Calu3 (cell line): ENCODE measurements at places on chromosomes 4 and X. TPM values are rescaled to one million over a fixed set of nuclear protein-coding genes. Genes with fewer than 3 reads are reported as not detected.

The PNCK gene
- 1.1 TPM in 1 of 2 replicates, not detected in the other for total RNA-seq

The LIMCH1 gene
- total RNA-seq: 53.9 and 78.7 TPM in 2 replicates

The TCEAL1 gene
- 16.4 and 17.1 TPM in 2 replicates for total RNA-seq

The MAGEE1 gene
- total RNA-seq: 0.61 and 0.80 TPM in 2 replicates

The SPATA18 gene
- total RNA-seq: not detected in 2 replicates

The NHS gene
- 14.7 and 19.5 TPM in 2 replicates for total RNA-seq

The SSX2B gene
- total RNA-seq: not detected in 2 replicates

GRCh38 chr4:59553063-59553720, 1646.9 kb upstream of the ADGRL3 start:
- DNase-seq: peak; percentile 22

DNA sequence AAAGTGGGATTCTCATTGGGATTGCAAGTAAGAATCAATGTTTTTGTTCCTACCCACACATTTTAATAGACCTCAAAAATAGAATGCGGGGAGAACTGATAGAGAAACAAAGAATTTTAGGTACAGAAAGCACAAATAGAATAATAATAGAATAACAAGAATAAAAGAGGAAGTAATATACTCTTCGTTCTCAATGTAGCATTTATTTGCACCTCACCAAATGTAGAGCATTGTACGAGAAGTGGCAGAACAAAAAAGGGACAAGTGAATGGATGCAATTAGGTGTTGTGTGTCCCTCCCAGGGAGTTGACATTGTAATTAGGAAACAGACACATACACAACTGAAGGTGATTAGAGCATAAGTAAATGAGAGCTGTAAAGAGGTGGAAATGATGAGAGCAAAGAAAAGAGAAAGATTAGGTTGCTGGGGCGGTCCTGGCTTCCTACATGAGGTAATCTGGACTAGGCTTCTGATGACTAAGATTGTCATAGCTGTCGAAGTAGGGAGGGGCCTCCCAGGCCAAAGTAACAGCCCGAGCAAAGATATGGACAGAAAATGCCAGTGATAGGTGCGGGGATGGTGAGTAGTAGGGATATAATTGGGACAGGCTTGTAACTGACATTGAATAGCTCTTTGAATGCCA, 10.4 kb downstream of the RAB9A start:
- peak; percentile 32 for DNase-seq

DNA sequence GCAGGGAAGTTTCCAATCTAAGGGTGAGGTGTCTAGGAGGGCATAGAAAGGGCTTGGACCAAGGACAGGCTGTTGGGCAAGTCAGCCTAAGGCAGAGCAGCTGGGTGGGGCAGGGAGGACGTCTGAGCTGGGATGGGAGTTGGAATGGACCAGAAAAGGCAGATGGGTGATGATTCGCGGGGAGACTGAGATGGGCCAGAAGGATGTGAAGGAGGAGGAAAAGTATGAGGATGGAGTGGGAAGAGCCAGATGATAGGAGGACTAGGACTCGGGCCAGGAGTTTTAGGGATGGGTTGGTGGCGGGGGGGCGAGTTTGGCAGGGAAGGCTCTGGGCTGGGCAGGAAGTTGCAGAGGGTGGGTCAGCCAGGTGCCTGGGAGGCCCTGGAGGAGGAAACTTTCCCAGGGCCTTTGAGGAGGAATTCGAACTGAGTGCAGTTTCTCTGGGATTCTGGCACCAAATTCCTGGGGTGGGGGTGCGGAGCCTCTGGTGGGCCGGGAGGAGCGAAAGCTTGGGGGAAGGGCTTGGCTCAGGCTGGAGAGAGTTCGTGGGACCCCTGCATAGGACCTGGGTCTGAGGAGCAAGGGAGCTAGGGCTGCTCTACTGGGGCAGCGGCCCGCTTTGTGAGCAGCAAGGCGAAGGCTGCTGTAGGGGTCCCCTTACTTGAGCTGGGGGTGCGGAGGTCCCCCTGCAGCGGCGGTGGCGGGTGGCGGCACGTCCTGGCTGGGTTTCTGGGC, 8.7 kb upstream of the TIMP1 start:
- DNase-seq: no peak

GRCh38 chr4:68396756-68397155, 46.9 kb upstream of the YTHDC1 start:
- DNase-seq: no peak

GRCh38 chr4:46804781-46805413, 104.1 kb downstream of the COX7B2 start:
- DNase-seq: no peak

- DNase-seq: no peak
Measured at GRCh38 chr4:60562334-60562733, 637.8 kb upstream of the ADGRL3 start.

GRCh38 chr4:132763465-132763864, 385.6 kb upstream of the PCDH10 start:
- peak; percentile 0 for DNase-seq

DNA sequence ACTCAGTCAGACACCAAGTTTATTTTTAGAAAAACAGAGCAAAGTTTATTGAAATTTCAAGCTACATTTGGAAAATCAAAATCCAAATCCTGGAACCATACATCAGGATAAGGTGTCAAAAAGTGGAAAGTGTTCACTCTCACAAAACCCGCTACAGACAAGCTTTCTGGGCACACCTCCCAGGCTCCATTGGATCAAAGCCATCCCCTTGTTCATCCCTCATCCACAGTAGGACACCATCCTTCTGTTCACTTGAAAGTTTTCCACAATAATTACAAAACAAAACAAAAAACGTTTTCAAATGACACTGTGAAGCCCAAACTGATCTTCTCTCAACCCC, 62.4 kb downstream of the TSC22D3 start:
- no peak for DNase-seq

DNA sequence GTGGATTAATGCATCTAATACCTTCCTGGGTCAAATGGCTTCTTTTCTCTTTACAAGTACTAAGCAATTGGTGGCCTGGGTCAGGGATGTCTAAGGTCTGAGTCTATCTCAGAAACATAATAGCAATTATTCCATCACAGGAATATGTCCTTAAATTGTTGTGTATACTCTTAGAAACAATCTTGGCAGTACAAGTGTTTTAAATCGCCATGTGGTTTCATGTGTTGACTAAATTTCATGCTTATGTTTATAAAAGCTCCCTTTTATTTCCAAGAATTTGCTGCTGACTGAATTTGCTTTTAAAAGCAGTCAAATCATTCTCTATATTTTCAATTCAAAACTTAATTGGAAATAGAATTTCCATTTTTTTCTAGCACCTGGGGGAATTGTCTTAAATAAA, 125.3 kb upstream of the PACRGL start:
- no peak for DNase-seq

- no peak for DNase-seq
Measured at GRCh38 chr4:179625406-179625805, 2183.2 kb upstream of the AGA start.

GRCh38 chr4:62243895-62244294, 1043.8 kb downstream of the ADGRL3 start:
- no peak for DNase-seq

DNA sequence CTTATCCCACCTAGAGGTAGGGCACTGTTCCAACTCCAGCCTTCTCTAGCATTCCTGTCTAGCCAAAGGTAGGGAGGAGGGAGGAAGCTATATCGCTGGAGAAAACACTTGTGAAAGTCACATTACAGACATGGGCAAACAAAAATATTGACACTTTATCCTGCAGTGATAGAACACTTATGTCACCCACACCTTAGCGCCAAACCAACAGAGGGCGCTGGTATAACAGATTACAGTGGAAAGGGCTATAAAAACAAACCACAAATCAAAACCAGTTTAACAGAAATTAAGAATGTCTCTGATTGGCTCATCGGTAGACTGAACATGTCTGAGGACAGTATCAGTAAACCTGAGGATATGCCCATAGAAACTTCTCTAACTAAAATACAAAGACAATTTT, 451.3 kb downstream of the TLL1 start:
- peak; percentile 50 for DNase-seq

- DNase-seq: no peak
Measured at GRCh38 chr4:3709061-3709845, 56.9 kb upstream of the ADRA2C start.

GRCh38 chrX:75648803-75649588, 126.2 kb upstream of the ZDHHC15 start:
- DNase-seq: no peak

DNA sequence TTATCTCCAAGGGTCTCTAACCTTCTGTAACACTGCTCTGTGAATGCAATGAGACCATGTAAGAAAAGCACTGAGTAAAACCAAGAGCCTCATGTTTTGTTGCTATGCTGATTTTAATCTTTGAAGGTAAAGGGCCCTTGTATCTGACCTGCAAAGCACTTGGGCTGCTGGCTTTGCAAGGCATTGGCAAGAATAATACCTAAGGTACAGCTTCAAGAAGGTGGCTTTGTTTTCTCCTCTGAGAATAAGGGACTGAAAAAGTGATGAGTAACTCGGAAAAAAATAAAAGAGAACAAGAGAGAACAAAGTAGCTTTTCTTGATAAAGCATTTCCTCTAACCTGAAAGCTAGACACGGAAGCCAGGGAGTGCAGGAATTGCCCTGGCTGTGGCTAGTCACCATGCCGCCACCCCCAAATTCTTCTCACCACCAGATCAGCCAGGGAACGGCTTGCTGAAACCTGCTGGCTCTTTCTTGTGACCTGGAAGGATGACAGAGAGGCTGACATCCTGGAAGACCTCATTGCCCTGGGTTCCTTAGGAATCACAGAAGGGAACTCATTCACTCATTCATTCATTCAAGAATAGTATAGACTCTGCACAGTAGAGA, 41.8 kb upstream of the HS3ST1 start:
- peak; percentile 58 for DNase-seq

DNA sequence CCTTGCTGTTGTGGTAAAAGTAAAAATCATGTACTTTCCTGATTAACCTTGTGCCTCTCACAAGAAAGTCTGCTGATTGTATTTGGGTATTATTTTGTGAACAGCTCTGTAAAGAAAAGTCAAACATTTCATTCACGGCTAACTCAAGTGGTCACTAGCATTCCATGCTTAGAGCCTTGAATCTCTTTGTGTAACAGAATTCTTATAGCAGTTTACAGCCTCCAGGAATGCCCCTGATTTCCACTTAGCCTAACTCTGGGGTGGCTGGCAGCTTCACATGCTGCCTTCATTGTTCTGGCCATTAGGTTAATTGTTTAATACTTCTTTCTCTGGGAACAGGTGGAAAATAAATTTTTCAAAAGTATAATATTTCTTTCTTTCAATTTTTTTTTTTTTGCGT, 226.7 kb downstream of the RBMX2 start:
- no peak for DNase-seq

DNA sequence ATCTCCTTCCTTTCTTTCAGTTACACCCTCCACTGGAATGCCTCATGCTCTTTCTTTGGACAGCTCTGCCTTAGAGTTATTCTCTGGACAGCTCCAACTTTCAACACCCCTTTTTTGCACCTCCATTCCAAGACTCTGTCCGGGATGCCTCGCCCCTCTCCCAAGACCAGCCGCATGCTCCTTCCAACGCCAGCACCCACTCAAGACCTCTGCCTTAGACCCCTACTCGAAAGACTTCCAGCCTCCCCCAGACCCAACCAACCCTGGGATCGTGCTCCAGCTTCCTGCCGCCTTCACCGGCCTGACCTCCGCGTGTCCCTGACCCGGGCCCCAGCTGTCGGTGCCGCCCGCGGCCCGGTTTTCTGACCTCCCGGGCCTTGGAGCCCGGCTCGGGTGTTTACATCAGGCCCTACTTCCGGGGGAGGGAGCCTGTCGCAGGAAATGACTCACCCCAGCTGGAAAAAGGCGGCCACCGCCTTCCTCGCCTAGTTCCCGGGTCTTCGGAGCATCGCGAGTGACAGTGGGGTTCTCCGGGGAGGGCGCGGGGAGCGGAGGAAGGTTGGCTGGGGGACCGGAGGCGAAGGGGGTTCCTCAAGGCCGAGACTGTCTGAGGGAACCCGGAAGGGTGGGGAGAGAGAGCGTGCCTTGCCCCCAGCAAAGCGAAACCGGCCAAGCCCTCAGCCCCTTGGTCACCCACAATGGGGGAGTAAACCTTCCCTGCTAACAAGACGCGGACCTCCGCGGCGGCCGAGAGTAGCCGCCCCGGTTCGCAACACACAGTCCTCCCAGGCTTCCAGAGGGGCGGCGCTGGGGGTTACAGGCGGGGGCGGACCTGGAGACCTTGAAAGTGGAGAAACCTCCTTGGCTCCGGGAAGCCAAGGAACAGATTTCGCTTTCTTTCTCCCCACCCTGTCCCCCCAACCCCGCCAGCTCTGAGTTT, at the start of gene WDR45:
WDR45 (minus strand) TSS at position 399 of the 940 bp plus-strand sequence. CDS start 1,792 bp downstream, outside the sequence.
- DNase-seq: peak; percentile 74

- DNase-seq: no peak
Measured at GRCh38 chrX:55919367-55920221, 202.0 kb downstream of the RRAGB start.

DNA sequence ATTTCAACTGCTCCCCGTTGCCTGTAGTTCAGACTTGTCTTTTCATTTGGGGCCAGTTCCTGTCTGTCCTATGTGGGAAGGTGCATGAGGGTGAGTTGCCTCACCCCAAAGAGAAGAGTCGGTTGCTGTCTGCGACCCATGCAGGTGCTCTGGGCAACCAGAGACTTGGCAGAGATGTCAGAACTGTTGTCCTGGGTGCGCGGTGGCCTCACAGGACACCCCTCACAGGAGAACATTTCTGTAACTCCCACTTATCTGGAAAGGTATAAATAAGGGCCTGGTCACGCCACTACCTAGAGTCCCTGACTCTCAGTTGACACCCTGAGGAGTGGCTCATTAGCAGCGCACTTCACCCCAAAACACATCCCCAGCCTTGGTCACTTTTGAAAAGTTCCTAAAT, 9.7 kb upstream of the NAT8L start:
- no peak for DNase-seq

DNA sequence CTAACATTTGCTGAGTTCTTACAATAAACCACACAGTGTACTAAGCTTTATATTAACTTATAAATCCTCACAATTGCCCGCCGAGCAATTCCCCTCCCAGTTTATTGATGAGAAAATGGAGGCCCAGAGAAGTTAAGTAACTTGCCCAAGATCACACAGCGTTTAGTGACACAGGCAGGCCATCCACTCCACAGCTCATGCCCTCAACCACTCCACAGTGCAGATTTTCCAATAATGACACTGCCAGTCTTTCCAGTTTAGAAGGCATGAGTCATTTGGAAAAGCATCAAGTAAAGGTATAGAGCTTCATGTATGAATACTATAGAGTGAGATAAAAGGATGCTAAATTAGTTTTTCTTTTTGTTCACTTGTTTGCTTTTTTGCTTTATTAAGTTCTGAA, 208.5 kb downstream of the CAMK2D start:
- DNase-seq: no peak

DNA sequence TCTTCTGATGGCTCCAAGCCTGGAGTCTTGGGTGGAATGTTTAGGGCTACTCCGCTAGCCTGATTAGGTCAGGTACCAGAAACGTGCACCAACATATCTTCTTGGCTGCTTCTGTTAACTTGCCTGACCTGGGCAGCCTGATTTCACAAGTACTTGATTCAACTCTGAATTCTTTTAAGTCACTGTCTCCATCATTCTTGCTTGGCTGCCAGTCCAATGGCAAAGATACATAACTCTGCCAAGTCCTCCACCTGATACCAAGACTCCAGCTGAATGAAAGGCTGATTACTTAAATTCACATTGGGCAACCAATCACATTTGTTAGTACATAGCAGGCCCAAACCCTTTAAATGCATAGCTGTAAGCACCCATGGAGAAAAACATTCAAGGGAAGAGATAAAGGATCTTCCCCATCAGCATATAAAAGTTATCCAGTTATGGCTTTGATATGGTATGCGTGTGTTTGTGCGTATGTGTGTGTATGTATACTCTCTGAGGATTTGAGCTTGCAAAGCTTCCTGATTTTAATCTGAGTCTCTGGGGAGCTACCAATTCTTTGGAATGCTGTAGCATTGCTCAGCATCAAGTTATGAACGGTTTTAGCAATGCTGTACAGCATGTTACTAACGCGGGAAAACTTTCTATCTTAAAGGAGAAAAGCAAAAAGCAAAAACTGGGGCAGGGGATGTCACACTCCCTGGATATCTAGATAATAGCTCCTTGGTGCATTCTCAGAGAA, 917.2 kb downstream of the DMD start:
- DNase-seq: no peak
